Mammary epithelial cell (primary cell): ENCODE measurements at places on chromosomes 2 and 18.

- no peak for DNase-seq
These were observed 45.2 kb upstream of the RAB6C start for GRCh38 chr2:129934044-129934822.

DNA sequence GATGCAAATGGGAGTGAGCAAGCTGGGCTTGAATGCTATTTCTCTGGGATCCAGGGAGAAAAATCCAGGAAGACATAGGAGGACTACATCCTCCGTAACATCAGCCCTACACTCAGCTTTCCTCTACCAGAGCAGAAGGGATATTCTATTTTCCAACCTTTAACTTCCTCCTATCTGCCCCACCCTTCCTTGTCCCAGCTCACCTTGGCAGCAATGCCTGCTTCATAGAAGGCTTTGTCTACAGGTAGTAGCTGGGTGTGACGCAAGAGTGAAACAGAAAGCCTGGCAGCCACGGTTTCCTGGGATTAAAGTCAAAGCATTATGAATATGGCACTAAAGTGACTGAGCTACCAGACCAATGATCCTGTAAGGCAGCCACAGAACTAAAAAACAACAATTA is 3.9 kb downstream of the KRTCAP3 start:
- DNase-seq: peak; percentile 82

- no peak for DNase-seq
These were observed 3.8 kb upstream of the CYRIA start for GRCh38 chr2:16669388-16669787.

DNA sequence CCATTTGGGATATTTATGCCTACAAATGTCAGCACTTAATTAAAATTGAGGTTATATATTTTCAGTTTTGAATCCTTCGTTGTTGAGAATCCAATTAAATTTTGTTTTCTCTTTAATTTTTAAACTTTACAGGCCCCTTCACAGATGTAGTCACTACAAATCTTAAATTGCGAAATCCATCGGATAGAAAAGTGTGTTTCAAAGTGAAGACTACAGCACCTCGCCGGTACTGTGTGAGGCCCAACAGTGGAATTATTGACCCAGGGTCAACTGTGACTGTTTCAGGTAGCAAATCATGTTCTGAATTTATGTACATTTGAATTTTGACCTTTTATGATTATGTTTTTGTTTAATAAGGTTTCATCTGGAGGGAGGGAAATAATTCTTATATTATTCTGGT is 17.9 kb downstream of the VAPA start:
- no peak for DNase-seq

DNA sequence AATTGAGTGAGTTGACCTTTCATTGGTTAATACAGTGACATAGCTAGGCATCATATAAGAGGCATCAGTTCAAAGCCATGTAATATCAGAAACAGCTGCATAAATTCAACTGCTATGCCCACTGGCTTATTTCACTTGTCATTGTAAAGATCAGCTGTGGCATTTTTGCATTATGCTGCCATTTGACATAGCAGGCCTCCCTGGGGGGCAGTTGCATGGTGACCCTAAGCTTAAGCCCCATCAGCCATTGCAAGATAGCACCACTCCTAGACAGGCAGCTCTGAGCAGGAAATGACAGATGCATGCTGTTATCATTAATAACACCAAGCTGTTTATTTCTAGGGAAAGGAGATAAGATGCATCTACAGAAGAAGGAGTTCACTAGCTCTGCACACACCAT is 233.4 kb upstream of the CNTNAP5 start:
- DNase-seq: no peak
